Stimulated activated CD4-positive, alpha-beta T cell treated with anti-CD3 and anti-CD28 coated beads, Interleukin-15, amount 100 ng/mL, for 1 hour (primary cell): ENCODE measurements at places on chromosomes 16 and 17.

DNA sequence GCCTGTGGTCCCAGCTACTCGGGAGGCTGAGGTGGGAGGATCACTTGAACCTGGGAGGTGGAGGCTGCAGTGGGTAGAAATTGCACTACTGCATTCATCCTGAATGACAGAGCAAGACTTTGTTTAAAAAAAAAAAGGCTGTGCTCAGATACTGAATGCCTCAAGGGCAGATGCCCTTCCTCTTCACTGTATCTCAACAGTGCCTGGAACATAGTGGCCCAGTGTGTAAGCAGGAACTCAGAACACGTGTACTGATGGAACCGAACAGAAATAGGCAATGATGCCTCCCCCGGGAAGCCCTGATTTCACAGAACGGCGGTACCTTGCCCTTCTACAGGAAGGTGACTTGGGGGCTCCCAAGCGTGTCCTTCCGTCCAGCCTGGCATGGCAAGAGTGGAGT lies 46.8 kb downstream of the PLXDC1 start:
- no peak for DNase-seq

DNA sequence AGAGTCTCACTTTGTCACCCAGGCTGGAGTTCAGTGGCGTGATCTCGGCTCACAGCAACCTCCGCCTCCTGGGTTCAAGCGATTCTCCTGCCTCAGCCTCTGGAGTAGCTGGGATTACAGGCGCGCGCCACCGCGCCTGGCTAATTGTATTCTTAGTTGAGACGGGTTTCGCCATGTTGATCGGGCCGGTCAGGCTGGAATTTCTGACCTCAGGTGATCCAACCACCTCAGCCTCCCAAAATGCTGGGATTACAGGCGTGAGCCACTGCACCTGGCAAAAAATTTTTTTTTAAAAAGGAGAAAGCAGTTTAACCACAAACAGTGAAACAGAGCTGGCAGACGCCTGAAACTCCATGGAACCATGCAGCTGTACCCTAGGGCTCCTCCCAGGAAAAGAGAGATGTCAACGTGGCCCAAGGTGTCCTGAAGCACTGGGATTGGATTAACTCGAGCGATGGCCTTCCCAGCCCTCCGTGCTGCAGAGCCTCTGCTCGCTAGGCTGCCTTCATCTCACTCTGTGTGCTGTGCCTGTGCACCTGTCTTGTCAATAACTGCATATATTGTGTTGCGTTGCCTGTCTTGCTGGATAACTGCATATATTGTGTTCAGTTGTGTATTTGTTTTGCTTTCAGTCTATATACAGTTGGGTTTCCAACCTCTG lies 29.6 kb upstream of the FOXK2 start:
- DNase-seq = no peak

DNA sequence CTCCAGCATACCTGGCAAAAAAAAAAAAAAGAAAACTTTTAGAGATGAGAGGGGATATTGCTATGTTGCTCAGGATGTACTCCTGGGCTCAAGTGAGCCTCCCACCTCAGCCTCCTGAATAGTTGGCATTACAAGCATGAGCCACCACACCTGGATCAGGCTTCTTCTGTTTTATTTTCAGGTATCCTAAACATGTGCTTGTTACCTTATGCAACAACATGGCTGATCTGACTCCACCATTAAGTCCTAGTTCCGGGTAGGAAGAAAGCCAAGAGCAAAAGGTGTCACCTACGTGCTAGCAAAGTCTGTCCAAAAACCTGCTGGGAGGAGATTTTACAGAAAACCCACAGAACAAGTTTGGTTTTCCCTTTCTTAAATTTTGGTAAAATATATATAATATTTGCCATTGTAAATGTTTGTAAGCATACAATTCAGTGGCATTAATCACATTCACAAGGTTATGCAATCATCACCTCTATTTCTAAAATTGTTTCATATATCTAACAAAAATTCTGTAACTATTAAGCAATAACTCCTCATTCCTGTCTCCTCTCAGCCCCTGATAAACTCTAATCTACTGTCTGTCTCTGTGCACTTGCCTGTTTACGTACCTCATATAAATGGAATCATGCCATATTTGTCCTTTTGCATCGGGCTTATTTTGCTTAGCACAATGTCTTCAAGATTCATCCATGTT lies 9.1 kb upstream of the CACNG3 start:
- DNase-seq = no peak

DNA sequence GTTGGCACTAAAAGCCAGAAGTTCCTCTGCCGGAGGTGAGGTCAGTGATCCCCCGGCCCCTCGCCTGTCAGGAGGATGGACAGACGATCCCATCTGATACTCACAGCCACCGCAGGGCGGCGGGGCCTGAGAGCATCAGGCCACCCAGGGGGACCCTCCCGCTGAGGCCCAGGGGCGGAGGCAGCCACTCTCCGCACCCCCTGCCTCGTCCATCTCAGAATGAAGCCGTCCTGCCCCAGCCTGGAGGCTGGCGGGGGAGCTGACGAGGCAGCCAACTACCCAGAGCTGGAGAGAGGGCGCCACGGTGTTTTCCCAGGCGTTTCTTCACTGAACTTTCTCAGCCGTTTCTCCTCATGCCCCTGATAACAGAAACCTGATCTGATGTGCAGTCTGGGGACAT lies 22.6 kb downstream of the TPSD1 start:
- no peak for DNase-seq

DNA sequence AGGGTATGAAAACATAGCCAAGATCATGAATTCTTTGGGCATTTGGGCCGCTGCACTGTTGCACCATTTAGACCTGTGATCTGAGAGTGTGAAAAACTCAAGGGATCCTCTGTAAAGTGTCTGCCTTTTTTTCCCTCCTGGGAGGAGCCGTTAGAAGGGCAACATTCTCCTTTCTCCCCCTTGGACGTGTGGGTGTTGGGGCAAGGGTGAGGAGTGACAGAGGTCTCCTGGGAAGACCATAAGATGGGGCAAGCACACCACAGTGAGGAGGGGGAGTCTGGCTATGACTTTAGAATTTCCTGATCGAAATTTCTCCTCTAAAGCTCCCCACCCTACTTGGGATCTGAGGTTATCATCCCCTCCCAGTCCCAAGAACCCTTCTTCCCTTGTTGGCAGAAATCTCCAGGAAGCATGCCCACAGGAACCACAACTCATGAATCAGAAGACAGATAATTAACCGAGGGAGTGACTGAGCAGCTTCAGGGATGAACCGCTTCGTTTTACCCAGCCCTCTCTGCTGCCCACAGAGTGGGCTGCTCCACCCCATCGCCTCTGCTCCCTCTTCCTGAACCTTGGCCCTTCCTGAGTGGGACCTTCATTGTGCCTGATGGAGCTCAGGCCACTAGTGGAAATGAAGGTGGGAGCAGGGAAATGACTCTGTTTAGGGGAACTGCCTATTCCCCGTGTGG lies 4.2 kb downstream of the ITGB3 start:
- DNase-seq = no peak

DNA sequence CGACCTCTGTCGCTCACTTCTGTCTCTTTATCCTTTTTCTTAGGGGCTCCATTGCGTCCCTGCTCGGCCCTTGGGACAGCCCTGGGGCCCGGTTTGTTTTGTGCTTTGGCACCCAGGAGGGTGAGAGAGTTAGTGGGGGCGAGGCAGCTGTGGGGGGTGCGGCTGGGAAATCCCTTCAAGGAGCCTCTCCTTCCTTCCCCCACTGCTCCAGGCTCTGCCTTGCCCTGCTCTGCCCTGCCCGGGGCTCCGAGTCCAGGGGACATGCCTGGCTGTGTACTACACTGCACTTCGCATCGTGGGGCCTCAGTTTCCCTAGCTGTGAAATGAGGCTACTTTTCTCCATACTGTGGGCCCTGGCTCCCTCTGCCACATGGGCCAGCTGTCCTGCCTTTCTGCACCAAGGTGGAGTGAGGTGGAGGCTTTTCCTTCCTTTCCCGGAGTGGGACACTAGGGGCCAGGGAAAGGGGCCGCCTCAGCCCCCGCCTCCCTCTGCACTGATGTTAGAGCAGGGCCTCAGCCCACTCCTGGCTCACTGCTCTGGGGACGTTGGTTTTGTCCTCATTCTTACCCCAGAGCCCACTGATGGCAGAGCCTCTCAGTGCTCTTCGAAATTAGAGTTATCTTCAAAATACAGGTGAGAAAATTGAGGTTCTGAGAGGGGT lies 980 bp downstream of the LLGL1 start:
- no peak for DNase-seq

- DNase-seq = no peak
Observed at GRCh38 chr17:65515512-65515911, 45.9 kb downstream of the AXIN2 start.

GRCh38 chr16:31187808-31188189 lies 7.9 kb downstream of the FUS start:
- DNase-seq = no peak

DNA sequence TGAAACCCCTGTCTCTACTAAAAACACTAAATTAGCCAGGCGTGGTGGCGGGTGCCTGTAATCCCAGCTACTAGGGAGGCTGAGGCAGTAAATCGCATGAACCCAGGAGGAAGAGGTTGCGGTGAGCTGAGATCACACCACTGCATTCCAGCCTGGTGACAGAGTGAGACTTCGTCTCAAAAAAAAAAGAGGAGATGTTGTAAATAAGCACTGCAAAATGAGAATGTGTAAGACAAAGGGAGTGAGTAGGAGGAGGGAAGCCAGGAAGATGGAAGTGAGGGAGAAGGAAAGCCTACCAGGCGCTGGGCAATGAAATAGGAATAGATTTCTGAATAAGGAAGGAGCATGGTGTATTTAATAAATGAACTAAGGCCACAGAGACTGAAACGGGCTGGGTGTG lies 8.7 kb upstream of the PRPF8 start:
- DNase-seq = no peak

GRCh38 chr16:19912455-19913339 lies 28.0 kb upstream of the GPRC5B start:
- no peak for DNase-seq

- DNase-seq = no peak
Observed at GRCh38 chr17:70336411-70336810, 167.1 kb downstream of the KCNJ2 start.

GRCh38 chr16:25073854-25074253 lies 37.7 kb upstream of the LCMT1 start:
- no peak for DNase-seq

DNA sequence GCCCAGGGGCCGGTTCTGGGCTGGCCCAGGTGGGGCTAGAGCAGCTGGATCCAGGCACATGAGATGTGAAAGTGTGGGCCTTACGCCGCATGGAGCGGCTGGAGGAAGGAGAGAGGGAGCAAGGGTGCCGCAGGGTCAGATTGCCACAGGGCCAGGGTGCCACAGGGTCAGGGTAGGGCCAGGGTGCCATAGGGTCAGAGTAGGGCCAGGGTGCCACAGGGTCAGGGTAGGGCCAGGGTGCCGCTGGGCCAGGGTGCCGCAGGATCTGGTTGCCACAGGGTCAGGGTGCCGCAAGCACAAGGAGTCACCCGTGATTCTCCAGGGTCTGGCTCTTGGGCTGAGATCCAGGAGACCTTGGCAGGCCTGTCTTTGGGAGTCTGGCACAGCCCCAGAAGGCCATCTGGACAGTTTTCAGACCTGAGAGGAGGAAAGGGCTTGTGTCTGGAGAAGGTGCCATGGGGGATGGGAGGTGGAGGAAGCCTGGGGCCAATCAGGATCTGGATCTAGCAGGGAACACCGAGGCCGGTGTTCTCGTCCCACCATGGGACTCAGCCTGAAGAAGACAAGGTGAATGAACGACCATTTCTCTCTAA lies 13.1 kb upstream of the LASP1NB start:
- no peak for DNase-seq

- no peak for DNase-seq
Observed at GRCh38 chr16:27222249-27223225, 19.2 kb downstream of the KDM8 start.

DNA sequence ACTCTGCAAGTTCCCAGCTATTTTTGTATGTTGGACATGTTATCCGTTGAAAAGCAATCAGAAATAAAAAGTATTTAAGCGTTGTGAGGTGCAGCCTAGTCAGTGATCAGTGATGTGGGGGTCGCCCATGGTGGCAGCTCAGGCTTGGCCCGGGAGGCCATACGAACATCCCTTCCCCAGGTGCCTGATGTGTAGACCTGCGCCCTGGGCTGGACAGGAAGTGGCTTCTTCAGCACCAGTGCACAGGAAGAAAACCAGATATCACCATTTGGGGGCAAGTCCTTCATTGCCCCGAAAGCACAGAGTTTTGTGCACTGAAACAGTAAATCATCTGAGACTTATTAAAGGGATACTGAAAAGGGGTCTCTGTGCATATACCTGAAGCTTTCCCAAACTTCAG lies 98.9 kb downstream of the SOCS1 start:
- no peak for DNase-seq
